ENCODE measurements at places on chromosomes 6 and 20.

- no peak for DNase-seq
Observed at GRCh38 chr20:5835871-5836270, 85.7 kb downstream of the SHLD1 start.

GRCh38 chr6:116278854-116279231 lies 887 bp downstream of the TSPYL1 start:
- DNase-seq, result peak; percentile 20

DNA sequence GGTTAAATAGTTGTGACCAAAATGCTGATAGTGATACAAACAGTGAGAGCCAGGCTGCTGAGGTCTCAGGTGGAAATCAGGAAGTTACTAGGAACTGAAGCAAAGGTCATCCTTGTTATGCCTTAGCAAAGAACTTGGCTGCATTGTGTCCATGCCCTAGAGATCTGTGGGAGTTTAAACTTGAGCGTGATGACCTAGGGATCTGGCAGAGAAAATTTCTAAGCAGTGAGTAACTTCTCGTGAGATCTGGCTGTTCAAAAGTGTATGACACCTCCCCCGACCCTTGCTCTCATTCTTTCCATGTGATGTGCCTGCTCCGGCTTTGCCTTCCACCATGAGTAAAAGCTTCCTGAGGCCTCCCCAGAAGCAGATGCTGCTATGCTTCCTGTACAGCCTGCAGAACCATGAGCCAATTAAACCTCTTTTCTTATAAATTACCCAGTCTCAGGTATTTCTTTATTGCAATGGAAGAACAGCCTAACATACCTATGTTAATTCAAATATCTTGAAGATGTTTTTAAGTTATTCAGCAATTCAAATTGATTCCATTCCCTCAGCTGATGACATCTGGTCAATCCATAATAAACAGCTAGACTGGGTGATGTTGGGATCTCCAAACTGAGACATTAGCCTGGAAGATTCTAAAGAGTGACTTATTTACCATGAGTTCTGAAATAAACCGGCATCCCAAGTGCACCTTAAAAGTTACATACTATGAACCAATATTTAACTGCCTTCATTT lies 33.8 kb downstream of the KIF16B start:
- no peak for DNase-seq

GRCh38 chr6:168485818-168486217 lies 44.8 kb downstream of the SMOC2 start:
- DNase-seq, result no peak

Measured in stimulated activated naive CD4-positive, alpha-beta T cell treated with Interleukin-2 at 50 U/mL for 16 hours (primary cell).